Astrocyte of the spinal cord (primary cell): ENCODE measurements at places on chromosomes 1 and 21.

DNA sequence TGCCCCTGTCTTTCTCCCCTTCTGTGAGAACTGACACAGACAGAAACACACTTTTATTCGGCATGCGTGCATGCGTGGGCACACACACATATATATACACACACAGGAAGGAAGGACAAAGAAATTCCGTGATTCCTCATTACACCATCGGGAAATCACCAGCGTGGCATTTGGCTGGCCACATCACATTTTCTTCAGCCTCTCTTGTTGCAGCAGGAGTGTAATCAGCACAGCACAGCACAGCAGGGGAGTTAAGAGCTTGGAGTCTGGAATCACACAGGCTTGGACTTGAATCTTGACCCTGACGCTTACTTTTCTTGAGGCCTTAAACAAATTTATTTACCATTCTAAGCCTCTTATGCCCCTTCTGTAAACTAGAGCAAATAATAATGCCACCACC lies 45.3 kb upstream of the EPHA8 start:
- peak; percentile 31 for DNase-seq

DNA sequence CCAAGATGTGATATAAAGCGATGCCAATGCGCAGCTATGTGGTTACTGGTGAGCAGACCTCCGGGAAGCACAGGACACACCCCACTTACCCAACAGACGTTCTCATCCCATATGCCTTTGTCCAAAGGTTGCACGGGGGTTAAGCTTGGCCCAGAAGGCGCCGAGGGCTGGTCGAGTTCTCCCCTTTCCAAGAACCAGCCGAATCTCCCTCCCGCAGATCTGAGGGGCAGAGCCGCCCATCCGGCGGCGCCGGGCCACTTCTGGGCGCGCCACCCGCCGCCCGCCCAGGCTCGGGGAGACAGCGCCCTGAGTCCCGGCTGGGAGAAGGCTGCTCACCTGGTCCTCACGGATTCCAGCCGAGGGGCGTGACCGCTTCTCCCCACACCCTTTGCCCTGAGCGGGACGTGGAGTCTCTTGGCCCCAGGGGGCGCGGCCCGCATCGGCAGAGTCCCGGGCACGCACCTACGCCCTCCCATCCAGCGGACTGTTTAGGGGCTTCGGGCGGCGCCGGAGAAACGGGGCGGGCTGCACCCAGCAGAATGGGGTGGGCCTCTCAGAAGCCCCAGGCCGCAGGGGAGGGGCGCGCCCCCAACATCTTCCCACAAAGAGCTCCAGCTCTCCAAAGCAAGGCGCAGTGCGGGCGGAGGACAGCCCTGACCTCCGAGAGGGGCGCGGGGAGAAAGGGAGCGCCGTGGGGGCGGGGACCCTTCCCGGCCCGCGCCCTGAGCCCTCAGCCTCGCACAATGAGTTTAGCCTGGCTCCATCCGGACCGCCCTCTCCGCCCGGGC lies 615 bp downstream of the GPR161 start:
- peak; percentile 31 for DNase-seq

- DNase-seq = no peak
Measured at GRCh38 chr1:88141499-88142074, 542.5 kb upstream of the PKN2 start.

- no peak for DNase-seq
Measured at GRCh38 chr21:27511233-27511632, 544.3 kb upstream of the ADAMTS5 start.

DNA sequence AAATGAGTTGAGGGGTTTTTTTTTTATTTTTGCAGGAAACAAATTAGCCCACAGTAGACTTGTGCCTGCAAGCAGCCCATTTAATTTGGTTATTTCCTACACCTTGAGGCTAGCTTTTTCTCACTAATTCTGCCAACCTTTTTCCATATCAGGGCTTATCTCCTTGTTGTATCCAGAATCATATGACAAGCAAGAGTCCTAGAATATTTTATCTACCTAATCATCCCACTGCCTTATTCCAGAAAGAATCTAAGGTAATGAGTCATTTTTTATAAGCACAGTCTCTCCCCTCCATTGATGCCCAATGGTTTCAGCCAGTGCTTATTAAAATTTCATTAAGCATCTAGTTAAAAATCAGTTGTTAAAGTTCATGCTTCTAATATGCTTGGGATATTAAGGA lies 324.1 kb downstream of the BARHL2 start:
- peak; percentile 14 for DNase-seq

GRCh38 chr1:234874291-234875288 lies 254.0 kb downstream of the TOMM20 start:
- no peak for DNase-seq

DNA sequence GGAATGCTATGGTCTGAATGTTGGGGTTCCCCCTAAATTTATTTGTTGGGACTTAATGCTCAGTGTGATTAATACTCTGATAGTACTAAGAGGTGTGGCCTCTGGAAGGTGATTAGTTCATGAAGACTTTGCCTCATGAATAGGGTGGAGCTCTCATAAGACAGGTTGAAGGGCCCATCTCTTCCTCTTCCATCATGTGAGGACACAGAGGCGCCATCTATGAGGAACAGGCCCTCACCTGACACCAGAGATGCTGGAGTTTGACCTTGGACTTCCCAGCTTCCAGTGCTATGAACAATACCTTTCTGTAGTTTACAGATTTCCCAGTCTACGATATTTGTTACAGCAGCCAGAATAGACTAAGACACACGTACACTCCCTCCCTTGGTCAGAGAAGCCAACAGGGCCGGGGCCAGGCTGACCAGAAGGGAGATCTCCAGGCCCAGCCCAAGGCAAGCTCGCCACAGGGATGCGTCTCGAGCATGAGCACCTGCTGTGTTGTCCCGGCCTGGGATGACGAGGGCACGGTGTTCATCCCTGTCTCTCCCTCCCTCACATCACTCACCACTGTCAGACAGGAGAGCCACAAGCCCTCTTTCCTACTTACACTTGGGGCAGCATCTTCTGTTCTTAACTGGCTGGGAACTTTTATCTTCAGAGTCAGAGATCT lies 4.7 kb upstream of the ABCG1 start:
- DNase-seq = no peak

DNA sequence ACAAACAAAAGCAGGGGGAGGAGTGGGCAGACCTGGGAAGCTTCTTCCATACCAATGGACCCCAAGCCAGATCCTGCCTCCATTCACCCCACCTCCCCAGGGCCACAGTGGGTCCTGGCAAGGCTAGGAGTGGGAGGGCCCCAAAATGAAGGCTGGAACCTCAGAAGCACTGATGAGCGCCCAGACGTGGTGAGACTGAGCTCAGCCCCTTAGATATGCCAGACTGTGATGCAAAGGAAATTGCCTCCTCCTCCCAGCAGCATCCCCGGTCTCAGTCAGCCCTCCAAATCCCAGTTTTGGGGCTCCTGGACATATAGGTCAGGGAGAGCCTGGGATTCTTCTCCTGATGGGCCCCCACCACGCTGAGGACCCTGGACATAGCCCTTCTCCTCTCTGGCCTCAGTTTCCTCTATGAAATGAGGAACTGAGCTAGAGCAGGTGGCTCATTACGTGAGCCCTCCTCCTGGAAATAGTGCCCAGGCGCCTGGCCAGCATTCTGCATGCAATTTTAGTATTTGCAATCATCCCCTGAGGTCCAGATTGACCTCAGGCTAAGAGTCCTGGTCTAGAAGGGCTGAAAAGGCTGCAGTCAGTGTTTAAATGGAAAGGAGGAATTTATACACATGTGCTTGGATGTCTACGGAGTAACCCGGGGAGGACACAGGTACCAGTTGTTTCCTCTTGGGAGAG lies 33.5 kb downstream of the RHBG start:
- DNase-seq = no peak

GRCh38 chr1:214993419-214993818 lies 89.1 kb upstream of the KCNK2 start:
- no peak for DNase-seq

- DNase-seq = peak; percentile 71
Measured at GRCh38 chr1:8671306-8671917, 146.0 kb downstream of the RERE start.

DNA sequence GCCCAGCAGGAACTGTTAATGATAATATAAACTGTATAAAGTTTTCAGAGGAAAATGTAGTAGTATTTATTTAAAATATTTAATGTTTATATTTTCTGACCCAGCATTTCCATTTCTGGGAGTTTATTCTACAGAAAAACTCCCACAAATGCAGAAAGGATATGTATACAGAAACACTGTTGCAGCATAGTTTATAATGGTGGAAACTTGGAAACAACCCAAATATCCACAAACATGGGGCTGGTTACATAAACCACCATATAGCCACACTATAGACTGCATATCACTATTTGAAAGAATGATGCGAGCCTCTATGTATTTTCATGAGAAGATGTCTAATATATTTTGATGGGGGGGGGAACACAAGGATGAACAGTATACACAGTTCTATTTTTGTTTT lies 31.5 kb upstream of the KCNN3 start:
- DNase-seq = no peak

DNA sequence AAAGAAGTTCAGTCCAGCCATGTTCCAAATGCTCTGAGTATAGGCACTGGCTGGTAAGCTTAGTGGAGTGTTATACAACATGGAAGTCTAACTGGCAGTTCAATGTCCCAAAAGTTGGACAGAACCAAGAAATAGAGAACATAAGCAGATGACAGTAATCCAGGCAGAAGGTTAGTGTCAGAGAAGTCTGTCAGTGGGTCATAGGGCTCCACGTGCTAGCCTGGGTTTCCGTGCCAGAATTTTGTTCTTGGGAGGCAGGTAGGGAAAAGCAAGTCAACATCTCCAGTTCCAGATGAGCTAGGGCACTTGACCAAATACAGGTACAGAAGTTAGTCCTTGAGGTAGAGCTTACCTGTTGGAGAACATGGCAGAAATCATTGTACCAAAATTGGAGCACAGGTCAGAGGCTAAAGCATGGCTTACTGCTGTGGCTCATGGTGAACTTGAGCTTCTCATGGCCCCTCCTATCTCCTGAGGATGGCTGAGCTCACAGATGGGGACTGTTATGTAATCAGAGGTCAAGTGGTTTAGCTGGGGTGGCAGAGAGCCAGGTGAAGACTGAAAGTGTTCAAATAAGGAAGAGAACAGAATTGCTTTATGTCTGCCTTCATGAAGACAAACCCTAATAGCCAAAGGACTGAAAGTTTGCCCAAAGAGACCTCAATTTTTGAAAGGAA lies 170.8 kb downstream of the NFIA start:
- DNase-seq = peak; percentile 48

- DNase-seq = peak; percentile 22
Measured at GRCh38 chr1:214270097-214270650, 10.8 kb upstream of the SMYD2 start.

- no peak for DNase-seq
Measured at GRCh38 chr1:55070293-55071164, 31.2 kb downstream of the PCSK9 start.

DNA sequence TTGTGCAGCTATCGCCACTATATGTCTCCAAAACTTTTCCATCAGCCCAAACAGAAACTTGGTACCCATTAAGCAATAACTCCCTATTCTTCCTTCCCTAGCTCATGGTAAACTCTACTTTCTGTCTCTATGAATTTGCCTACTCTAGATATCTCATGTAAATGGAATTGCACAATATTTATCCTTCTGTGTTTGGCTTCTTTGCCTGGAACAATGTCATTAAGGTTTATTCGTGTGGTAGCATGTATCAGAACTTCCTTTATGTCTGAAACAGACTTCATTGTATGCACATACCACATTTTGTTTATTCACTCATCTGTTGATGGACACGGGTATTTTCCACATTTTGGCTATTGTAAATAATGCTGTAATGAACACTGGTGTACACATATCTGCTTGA lies 40.7 kb upstream of the CD34 start:
- DNase-seq = no peak

- DNase-seq = no peak
Measured at GRCh38 chr21:42539342-42539741, 25.7 kb downstream of the SLC37A1 start.

GRCh38 chr1:170776777-170777176 lies 112.8 kb downstream of the PRRX1 start:
- no peak for DNase-seq

DNA sequence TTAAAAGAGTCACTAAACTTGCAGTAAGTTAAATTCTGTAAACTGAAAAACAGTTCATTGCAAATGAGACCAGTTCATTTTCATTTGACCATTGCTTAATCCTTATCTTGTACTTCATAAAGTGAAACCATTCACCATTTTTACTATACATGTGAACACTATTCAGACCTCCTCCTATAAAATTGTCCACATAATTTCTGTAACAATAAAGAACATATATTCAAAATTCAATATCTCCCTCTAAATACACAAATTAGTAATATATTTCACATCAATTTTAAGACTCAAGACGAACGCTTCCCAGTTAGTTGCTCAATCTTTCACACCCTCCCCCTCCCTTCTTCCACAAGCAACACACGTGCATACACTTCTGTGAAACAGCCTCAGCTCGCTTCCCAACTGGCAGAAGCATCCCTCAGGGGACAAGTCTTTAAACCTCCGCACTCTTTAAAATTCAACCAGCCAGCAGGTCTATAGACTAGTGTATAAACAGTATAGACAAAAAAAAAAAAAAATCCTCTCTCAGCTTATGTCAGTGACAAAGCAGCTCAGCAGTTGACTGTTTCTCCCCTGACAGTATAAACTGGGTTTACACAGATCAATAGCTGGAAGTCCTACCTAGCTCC lies 99.6 kb downstream of the DENND1B start:
- DNase-seq = no peak

GRCh38 chr1:67211589-67212563 lies 45.6 kb downstream of the IL23R start:
- DNase-seq = peak; percentile 28

DNA sequence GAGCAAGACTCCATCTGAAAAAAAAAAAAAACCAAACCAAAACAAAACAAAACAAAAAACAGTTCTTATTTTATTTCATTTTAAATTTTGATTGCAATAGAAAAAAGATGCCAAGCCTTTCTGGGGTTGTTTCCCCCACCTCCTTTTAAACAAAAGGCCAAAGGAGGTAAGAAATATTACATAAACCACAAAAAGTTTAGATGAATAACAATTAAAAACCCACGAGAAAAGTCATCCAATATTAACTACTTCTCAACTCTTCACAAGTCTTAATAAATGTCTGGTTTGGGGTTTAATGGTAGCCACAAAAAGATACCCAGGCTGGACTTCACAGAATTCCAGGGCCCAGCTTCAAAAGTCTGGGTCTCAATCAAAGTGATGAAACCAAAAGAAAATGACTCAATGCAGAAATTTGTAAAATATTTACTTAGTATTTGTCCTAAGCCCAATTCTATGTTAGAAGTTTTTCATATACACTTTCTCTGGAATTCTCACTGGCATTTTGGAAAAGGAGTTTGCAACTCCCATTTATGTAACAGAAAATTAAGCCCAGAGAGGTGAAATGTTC lies 47.0 kb upstream of the SDC3 start:
- DNase-seq = peak; percentile 43

- peak; percentile 71 for DNase-seq
Measured at GRCh38 chr1:91731815-91732214, 154.1 kb downstream of the TGFBR3 start.

GRCh38 chr1:217009376-217009775 lies 286.1 kb upstream of the ESRRG start:
- DNase-seq = no peak
